ENCODE measurements at places on chromosomes 3 and 15.

DNA sequence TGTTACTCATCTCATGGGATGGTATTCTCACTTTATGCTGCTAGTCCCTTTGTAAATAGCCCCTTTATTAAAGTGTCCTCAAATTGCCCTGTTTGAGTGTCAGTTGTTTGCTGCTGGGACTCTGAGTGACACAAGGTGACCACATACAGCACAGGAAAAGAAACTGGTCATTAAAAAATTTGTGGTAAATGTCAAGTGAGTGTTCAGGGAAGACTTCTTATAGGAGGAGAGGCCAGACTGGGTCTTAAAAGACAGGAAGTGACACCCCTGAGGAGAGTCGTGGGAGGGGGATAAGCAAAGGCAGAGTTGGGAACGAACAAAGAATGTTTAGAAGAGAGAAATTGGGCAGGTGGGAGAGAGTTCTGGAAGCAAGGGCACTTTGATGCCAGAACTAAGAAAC lies 35.2 kb downstream of the CCR3 start:
- DNase-seq = no peak

GRCh38 chr3:153209596-153209995 lies 47.6 kb downstream of the RAP2B start:
- DNase-seq = no peak

DNA sequence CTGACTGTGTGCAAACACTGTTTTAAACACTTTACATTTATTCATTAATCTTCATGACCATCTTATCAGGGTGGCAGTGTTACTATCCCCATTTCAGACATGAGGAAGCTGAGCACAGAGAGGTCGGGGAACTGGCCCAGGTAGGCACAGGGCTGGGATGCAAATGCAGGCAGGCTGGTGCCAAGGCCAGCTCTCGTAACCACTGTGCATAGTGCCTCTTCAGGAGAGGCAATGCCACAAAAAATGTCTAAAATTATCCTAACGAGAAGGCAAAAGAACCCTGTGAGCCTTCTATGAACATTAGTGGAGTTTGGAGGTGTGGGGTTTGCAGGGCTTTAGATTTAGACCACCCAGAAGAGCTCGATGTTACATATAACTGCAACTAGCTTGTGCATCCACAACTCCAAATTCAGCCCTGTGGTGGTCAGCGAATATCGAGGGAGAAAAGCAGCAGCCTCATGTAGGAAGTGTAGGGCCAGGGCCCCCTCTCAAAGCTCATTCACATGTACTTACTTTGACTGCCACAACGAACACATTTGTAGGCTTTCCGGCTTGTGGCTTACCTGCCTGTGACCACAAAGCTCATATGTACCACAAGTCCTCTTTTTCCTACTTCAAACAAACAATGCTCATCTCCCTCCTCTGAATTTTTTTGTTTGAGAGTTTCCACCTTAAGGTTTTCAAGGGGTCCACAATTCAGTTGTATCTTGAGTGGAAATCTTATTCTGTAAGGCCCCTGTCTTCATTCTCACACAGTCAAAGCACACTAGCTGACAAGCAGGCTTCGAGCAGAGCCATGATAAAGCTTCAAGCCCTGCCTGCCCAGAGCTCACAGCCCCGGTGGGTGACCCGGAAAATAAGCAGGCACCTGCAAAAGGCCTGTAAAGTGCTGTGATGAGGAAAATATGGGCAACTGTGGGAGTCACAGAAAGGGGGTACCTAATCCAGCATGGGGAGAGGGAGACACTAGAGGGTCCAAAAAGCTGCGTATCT lies 722.9 kb upstream of the CFAP20DC start:
- DNase-seq = no peak

- DNase-seq = no peak
Measured at GRCh38 chr3:139928708-139929505, 6.1 kb upstream of the CLSTN2 start.

DNA sequence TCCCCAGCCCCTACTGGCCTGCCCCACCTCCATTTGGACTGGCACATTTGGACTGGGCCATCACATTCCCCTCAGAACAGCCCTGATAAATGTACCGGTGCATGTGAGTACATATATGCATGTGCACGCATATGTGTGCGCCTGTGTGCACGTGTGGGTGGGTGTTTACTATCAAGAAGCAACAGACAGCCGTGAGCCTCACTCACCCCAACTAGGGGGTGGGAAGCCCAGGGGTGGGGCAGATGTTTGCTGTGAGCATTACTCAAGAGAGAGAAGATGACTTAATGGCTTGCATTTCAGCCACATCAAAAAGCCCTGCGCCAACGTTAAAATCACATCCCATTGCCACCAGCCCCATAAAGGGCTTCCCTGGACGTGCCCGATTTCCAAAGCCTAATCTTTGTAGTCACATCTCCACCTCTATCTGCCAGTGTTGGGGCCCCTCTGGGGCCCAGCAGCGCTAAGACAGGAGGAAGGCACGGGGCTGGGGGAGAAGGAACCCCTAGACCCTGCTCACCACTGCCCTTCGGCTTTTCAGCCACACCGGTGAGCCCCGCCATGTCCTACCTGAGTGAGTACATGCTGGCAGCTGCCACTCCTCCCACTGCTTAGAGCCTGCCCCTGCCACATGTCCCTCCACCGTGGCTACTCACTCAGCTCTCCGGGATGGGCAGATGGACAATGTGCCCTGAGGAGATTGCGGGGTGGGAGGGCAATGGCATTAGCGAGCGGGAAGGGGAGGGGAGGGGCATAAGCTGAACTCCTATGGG lies 10.9 kb downstream of the ITIH3 start:
- DNase-seq = no peak

DNA sequence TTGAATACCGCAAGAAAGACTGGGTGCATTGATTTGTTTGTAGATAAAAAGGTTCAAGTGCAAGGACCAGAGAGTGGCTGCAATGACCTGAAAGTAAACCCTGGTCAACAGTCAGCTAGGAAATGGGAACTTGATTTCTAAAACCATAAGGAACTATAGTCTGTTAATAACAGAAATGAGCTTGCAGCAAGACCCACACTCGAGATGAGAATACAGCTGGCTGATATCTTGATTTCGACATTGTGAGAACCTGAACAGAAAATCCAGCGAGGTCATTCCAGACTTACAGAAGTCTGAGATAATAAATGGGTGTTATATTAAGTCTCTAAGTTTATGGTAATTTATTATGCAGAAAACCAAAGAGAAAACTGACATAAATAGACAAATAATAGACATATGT lies 177.3 kb downstream of the NFKBIZ start:
- DNase-seq = no peak

DNA sequence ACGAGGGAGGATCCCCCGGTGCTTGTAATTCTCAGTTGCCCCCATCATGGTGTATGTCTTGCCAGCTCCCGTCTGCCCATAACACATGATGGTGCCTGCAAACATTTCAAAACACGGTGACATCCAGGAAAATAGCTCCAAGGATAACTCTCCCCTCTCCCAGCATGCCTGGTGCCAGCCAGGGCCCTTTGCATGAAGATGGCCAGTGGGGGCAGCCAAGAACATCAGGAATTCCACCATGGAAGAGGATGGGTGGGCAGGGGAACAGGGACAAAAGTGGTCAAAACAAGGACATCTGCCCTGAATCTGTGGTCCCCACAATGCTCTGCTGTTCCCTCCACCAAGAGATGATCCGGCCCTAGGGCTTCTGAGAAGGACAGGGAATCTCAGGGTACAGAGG lies 9.0 kb downstream of the KIF9 start:
- DNase-seq = no peak

DNA sequence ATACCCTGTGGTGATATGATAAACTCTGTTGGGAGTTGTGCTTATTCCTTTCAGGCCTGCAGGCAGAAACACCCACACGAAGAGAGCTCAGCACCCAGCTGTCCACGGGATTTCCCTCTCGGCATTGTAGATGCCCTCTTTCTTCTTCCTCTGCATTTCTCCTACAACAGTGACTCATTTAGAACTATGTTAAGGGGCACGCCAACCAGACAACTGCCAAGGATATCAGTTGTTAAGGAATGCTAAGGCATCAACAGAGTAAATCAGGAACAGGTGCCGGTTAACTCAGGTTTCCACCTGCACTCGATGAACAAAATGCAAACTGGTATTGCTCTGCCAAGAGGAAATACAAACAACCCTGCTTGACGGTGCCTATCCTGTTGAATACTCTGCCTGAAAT lies 270.0 kb upstream of the PEX5L start:
- no peak for DNase-seq

- DNase-seq = no peak
Measured at GRCh38 chr3:94098452-94098851, 35.6 kb downstream of the NSUN3 start.

DNA sequence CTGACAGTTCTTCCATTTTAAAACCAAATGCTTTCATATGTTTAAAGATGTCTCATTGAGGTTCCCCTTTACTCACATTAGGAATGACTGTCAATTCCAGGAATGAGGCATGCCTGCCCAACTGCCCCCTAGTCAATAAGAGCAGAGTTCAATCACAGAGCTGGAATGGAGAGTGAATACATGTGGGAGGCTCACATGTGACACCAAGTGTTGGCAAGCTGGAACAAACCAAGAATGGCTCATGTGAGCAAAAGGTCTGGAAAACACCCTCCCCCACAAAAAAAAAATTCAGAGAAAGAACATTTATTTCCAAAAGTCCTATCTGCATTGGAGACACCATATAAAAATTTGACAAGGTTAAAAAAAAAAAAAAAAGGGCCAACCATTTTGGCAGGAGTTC lies 3.7 kb downstream of the PBRM1 start:
- DNase-seq = no peak

DNA sequence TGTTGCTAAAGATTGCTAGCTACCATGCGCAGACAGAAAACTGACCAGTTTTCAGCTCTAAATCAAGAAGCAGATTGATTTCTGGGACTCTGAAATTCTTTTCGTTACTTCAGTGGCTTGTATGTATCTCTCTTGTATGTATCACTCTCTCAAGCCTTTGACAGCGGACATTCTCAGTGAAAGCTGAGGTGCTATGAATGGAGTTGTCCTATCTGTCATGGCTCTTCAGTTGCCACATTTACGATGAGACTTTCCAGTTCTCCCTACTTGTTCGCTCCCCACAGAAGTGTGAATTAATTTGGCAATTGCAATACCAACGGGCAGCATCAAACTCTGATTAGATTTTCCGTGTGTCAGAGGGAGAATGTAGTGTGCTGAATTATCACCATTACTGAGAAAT lies 432.4 kb downstream of the GRM7 start:
- no peak for DNase-seq

GRCh38 chr15:56989411-56989924 lies 71.0 kb downstream of the TCF12 start:
- DNase-seq = no peak

- DNase-seq = no peak
Measured at GRCh38 chr15:29438703-29439055, 169.1 kb upstream of the NSMCE3 start.

DNA sequence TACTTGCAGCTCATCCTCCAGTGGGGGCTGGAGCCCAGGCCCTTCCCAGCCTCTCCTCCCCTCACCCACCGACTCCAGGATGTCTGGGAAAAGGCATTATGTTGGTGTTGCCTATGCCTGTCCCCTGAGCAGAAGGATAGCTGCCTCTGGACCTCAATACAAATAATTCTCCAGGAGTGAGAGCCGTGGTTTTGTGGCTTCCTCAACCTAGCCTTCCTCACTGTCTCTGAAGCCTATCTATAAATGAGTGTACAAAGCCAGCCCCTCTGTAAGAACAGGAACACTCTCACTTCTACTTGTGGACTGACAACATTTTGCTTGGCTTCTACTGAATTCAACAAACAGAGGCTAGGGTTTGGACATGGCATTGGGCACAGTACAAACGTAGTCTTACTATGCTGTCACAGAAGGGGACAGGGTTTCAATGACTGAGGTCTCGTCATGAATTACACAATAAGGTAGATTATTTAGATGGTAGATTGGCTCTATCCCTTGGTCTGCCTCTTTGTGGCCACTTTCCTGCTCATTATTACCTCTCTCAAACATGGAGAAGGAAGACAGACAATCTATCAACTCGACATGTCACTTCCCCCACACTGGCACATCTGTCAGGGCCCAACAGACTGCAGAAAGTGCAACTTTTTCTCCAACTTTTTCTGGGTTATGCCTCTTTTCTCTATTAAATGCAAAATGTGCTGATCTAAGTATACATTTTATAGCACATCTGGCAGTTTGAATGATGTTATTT lies 82.8 kb upstream of the MEX3B start:
- no peak for DNase-seq

- DNase-seq = no peak
Measured at GRCh38 chr15:76433798-76434400, 97.3 kb downstream of the ISL2 start.
